ENCODE measurements at places on chromosomes 5 and 9.
A peak's percentile ranks its signal among the peaks of the same experiment; 100 is the strongest.

DNA sequence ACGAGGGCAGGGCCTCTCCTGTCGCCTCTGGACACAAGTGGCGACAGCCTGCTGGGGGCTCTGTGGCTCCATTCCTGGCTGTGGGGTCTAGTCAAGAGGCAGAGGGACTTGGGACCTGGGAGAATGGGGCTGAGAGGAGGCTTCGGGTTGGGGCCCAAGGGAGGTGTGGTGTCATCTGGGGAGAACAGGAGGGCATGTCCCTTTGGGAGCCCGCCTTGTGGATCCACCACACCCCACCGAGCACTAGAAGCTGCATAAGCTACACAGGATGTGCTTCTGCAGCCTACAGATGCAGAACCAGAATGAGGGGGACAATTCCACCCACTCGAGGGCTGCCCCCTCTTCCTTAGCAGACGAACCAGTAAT, 3.9 kb upstream of the MAN1B1 start:
- no peak for DNase-seq

DNA sequence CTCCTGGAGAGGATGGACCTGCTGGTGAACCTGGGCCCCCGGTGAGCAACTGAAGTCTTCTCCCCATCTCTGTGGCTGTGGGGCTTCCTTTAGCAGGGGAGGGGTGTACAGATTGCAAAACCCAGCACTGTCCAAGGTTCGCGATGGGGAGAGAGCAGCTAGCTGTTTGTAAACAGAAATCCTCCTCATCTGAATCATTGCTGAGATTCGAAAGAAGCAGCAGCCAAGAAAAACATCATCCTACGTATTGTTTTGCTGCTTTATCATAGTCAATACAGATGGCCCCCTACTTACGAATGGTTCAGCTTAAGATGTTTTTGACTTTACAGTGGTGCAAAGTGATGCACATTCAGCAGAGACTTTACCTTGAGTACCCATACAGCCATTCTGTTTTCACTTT, 80.0 kb upstream of the TGFBR1 start:
- DNase-seq: no peak

- DNase-seq: no peak
These were observed 55.9 kb upstream of the ANKRD55 start for GRCh38 chr5:56288873-56289601.

GRCh38 chr9:99040911-99041582, 63.9 kb upstream of the TGFBR1 start:
- peak; percentile 28 for DNase-seq

- DNase-seq: no peak
These were observed 16.3 kb upstream of the SEMA5A start for GRCh38 chr5:9562141-9562540.

DNA sequence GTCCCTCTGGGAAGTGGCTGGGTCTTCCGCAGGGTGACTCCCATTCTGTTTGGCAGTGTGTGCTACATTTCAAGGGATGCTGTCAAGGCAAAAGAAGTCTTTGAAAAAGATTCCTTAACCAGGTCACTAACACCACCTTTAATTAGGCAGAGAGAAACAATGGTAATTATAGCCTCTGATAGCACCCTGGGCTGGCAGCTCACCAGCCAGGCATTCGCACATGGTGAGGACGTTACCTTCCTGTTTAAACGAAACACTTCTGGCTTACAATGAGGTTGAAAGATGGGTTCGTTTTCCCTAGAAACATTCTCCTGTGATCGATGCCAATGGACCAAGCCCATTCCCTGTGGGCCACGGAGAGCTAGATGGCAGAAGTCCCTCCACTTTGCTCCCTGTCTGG, 230.1 kb upstream of the PANK3 start:
- no peak for DNase-seq

GRCh38 chr9:135814421-135815095, 92.8 kb downstream of the CAMSAP1 start:
- DNase-seq: no peak

DNA sequence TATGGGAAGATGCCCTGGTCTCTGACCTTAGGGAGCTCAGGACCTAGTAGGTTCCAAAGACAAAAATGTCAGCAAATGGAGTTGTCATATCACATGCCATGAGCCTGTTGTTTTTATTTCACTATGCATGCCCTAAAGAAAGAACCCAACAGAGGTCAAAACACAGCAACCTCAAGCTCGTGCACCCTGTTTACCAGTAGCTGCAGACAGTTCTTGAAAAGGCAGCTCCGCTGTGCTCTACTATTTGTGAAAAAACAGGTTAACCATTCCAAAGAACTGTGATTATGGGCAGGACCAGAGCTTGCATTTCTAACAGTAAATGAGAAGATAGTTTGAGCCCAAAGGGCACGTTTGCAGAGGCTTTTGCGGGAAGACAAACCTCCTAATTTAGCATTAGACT, 22.8 kb downstream of the ITK start:
- DNase-seq: no peak

GRCh38 chr9:134357631-134358025, 31.4 kb downstream of the RXRA start:
- DNase-seq: no peak

DNA sequence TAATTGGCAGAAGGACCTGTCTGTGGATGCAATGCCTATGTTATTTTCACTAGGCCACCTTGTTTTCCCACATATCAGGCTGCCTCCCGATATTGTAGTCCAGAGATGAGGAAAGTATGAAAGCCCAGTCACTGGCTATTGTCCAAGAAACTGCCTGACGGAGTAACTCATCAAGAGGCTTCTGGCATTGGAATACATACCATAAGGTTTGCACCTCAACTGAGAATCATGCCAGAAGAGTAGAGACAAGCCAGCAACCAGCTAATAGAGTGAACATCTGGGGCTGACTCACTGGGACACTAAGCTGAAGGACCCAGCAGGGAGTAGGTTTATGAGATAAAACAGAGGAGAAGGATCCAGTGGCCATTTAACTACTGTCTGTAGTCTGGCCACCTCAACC, 137.2 kb upstream of the FST start:
- DNase-seq: no peak

- peak; percentile 63 for DNase-seq
These were observed 379.5 kb upstream of the GRAMD2B start for GRCh38 chr5:126043688-126044087.

DNA sequence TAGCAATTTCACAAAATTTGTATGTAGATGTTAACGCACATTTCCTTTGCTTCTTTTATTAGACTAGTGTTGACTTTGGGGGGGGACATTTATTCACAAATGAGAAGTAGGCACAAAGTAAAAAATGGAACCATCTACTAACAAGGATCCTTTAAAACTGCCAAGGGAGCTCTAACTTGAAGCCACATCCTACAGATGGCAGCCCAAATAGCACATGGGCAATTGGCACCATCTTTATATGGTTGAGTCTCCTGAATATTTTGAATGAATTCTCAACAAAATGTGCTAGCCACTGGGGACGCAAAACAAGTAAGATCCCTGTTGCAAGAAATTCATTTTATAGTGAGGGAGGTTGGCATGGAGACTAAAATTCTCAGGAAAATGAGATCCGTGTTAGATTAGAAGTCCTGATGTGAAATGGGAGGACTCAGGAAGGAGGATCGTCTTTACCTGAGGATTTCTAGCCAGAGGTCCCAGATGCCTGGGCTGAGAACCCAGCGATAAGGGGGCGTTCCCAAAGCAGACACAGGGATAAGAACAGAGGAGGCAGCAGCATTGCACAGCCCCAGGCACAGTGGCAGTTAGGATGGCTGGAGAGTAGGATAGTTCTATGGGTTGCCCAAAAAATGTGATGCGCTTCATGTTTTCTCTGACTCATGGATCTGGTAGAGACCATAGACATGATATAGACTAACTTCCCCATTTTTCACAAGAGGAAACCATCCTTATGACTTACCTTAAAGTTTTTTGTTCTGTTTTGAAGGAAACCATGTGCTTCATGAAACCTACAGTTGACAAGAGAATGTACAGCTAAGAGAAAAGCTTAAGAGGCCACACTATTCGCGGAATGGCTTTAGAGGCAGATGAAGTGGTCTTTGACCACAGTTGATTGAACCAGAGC, 37.4 kb downstream of the C9orf152 start:
- DNase-seq: no peak

DNA sequence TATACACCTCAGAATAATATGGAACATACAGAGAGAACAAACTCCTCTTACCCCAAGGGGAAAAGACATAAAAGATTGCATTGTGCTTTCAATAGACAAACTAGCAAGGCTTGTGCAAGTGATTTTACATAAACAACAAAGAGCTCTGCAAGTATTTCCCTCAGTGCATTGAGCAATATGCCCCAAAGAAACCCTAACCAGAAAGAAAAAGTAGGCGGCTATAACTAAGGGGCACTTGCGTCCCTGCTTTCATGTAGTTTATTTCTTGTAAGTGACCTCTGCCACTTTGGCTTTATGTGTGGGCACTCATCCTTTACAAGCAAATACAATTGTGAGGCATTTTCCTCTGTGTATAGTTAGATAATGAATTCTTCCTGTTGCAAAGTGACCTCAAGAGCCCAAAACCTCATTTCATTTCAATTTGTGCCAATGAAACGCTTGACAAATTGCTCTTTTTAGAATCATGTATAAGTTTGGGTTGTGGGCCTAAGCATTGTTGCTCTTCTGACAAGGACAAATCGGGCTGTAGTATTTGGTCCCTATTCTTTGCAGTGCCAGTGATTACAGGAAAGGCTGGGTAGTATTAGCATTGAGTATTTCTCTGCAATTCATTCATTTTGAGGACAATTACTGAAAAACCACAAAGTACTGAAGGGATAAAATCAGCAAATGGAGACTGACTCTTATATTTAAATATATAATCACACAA, 282.2 kb downstream of the DTWD2 start:
- no peak for DNase-seq

- no peak for DNase-seq
These were observed 55.6 kb upstream of the COL5A1 start for GRCh38 chr9:134585746-134586706.

DNA sequence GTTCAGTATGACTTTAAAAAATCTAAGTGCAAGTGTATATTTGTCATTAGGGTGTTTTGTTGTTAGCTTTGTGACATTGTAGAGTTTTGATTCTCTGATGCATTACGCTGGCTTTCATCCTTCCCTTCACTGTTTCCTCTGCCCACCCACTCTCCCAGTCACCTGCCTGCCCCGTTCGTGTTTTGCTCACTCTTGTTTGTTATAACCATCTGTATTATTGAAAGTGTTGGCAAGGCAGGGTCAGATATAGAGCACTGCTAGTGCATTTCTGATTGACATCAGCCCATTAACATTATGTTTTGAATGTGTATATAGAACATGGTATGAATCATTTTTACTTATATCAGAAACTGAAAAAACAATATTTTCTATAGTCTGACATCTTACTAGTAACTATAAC, 27.3 kb downstream of the SCGB3A1 start:
- DNase-seq: no peak

GRCh38 chr5:53326424-53327153, 153.8 kb upstream of the FST start:
- no peak for DNase-seq

DNA sequence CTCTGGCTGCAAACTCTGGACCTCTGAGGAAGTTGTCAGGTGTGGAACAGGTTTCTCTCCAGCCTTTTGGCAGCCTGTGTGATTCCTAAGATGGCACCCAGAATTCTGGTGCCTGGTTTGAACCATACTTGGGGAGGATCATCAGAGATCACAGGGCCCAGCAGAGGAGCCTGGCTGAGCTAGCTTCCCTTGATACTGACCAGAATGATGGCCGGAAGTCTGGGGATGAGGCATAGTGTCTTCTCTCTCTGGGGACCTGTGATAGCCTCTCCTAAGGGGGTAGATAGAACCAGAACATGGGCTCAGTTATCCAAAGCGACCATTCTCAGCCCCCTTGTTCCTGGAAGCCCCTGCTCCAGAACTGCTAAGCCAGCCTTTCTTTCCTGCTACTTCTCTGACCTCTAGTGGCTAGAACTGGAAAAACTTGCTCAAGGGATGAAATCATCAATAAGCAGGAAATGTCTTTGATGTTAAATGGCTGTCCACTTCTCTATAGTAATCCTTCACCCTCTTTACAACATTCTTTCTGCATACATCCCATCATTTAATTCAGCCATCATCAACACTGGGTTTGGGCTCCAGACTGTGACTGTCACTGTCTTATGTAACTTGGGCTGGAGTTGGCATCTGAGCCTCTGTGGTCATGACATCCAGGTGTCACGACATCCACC, 55.1 kb downstream of the C9orf152 start:
- DNase-seq: peak; percentile 74

DNA sequence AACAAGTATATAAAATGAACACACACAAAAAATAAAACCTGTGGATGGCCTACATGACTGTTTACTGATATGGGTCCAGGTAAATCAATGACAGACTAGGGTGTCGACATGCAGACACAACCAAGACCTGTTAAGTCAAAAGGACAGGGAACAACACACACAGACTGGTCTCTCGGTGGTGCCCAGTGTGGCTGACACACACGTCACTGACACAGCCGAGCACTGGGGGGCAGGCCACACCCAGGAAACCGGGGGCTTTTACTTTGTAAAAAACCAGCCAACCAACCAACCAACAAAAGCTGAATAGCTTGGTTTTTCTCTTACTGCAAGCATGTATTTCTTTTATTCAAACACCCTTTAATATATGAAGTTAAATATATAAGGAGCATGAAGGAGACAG, 5.0 kb downstream of the FAM163B start:
- DNase-seq: peak; percentile 3

DNA sequence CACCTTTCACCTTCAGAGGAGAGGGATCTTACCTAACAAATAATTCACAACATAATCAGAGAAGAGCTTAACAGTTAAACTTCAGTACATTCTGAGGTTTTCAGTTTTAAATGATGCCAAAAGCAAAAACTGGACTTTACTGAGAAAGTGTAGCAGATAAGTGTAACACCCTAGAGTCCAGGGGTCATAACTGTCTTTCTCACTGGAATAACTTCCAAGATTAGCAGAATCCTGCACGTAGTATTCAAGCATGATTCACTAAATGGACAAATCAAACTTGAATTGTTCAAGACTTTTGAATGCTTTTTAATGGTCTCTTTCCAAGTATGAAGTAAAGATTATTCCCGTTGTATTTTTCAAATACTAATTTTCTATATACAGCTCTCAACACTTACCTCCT, 180.1 kb upstream of the NREP start:
- no peak for DNase-seq

DNA sequence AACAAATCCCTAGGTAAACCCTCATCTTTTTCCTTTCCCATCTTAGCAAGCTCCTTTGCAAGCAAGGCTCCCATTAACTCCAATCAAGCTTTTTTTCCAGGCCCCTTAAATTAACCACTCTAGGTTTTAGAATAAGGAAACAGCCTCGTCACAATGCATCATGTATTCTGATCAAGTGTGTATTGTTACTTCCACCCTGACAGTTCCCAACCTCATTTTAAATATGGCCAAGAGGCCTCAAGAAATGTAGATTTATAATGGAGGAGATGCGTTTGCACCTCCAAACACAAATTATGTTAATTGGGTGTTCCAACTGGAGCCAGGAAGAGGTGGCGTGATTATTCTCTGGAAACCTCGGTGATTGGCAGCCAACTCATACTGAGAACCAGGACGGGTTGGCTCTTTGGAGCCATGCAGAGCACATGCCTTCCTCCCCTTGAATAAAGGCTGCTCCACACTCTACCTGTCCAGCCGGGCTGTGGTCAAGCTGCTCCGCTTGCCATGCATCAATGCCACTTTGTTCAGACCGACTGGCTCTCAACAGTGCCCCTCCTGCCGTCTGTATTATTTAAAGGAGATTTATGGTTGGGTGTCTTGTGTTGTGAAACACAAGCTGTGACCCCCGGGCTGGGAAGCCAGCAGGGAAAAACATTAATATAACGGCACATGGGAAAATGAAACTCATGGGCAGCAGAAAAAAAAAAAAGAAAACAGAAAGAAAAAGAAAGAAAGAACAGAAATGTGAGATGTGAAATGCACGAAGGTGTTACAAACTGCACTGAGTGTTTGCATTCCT, 191.1 kb downstream of the EBF1 start:
- no peak for DNase-seq

GRCh38 chr5:154646745-154647113, 108.4 kb upstream of the LARP1 start:
- DNase-seq: no peak

All from retina (tissue), 1 donor.